Ecto neural progenitor cell (in vitro differentiated cells): ENCODE measurements at places on chromosomes 2 and 18.

- DNase-seq, result no peak
Observed at GRCh38 chr2:173387660-173388059, 33.0 kb downstream of the CDCA7 start.

GRCh38 chr2:174339561-174340399 lies 5.0 kb downstream of the SP9 start:
- no peak for DNase-seq

- no peak for DNase-seq
Observed at GRCh38 chr2:234212534-234212933, 162.0 kb downstream of the SPP2 start.

DNA sequence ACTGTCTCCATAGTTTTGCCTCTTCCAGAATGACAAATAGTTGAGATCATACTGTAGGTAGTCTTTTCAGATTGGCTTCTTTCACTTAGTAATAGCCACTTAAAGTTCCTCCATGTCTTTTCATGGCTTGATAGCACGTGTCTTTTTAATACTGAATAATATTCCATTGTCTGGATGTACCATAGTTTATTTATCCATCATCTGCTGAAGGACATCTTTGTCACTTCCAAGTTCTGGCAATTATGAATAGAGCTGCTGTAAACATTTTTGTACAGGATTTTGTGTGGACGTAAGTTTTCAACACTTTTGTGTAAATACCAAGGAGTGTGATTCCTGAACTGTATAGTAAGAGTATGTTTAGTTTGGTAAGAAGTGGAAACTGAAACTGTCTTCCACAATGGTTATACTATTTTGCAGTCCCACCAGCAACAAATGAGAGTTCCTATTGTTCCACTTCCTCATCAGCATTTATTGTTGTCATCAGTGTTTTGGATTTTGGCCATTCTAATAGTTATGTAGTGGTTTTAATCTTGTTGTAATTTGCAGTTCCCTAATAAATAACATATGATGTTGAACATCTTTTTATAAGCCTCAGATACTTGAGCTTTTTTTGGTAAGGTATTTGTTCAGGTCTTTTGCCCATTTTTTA lies 18.9 kb downstream of the LTBP1 start:
- DNase-seq, result no peak

GRCh38 chr2:100262046-100262445 lies 60.3 kb downstream of the LONRF2 start:
- DNase-seq, result no peak
